ENCODE measurements at places on chromosomes 7 and 10. TPM values are rescaled to one million over a fixed set of nuclear protein-coding genes. Genes with fewer than 3 reads are reported as not detected.

Gene COPG2
- 43.6 TPM for total RNA-seq

Gene FAM180A
- total RNA-seq = 0.43 TPM

Gene GSTO2
- 1.2 TPM for total RNA-seq

Gene FFAR4
- not detected for total RNA-seq

Gene SNCG
- total RNA-seq = not detected

Gene HOXA2
- total RNA-seq = 0.21 TPM

Gene STN1
- 23.6 TPM for total RNA-seq

Data from SK-MEL-5 (cell line).